Activated CD4-positive, alpha-beta T cell treated with anti-CD3 and anti-CD28 coated beads, Interleukin-2, amount 10 ng/mL, durations not matched to agents 7 days and 5 days (primary cell): ENCODE measurements at places on chromosomes 3 and 15. TPM values are rescaled to one million over a fixed set of nuclear protein-coding genes. Genes with fewer than 3 reads are reported as not detected.

The GATA2 gene
- total RNA-seq, result not detected

The SLC6A1 gene
- not detected for total RNA-seq

The LMAN1L gene
- 0.92 TPM for total RNA-seq

The CYP19A1 gene
- not detected for total RNA-seq

The LRTM1 gene
- not detected for total RNA-seq

The MANF gene
- total RNA-seq, result 107 TPM

The COX5A gene
- total RNA-seq, result 239 TPM

DNA sequence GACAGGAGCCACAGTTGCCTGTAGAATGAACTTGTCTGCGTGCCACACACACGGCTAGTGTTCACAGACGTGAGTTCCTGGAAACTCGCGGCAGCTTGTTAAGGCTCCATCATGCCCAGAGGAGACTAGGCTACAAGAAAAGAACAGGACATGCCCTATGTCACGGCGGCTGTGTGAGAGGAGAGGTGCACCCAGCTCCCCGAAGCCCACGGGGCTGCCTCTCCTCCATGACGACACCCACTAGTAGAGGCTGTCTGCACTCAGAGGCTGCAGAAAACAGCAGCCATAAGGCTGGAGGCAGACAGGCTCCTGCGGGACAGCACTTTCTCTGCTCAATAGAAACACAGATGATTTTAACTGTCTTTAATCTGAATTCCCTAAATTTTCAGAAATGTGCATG, 19.0 kb upstream of the OCA2 start:
- DNase-seq, result no peak

- no peak for DNase-seq
These were observed 272.6 kb downstream of the EPHA3 start for GRCh38 chr3:89380016-89380415.

DNA sequence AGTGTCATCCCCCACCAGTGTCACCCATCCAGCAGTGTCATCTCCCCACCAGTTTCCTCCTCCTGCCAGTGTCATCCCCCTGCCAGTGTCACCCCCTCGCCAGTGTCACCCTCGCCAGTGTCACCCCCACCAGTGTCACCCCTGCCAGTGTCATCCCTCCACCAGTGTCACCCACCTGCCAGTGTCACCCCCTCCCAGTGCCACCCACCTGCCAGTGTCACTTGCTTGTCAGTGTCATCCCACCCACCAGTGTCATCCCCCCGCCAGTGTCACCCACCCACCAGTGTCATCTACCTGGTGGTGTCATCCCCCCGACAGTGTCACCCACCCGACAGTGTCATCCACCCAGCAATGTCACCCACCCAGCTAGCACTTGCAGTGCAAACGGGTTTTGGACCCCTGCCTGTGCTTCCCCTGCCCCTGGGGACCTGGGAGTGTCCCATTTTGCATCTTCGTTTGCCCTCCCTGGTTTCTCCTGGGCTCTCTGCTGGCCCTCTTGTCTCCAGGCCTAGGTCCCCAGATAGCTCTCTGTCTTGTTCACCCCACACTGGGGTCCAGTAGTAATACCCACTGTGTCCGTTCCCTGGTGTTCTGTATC, 99.8 kb upstream of the PRR20G start:
- DNase-seq, result no peak

DNA sequence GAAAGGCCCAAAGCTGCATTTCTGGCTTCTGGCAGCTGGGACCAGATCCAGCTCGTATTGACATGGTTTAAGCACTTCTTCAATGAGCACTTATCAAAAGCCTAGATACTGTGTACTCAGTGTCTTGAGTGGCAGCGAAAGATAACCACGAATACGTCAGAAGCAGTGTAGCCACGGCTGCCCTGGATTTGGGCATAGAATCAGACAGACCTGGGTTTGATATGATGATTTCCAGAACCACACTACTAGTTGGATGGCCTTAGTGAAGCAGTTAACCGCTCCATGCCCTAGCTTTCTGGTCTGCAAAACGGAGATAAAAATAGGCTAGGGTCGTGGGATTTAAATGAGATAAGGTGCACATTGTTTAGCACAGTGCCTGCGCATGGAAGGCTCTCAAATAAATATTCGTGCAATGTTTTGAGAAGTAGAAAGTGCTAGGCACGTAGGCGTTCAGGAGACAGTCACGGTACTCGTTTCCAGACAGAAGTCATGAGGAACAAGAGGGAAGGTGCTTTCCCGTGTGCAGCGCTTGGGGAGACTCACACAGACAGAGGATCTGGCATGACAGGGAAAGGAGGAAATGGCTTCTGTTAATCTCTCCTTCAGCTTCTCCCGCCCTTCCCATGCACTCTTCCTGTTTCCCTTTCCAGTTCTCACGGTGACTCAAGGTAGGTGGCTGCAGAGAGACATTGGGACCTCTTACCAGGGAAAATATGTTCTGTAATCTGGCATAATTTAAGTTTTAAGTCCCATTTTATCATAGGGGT, 70.3 kb downstream of the CCNL1 start:
- DNase-seq, result peak; percentile 16

GRCh38 chr3:14479591-14479990, 60.6 kb downstream of the GRIP2 start:
- no peak for DNase-seq

- no peak for DNase-seq
These were observed 44.8 kb downstream of the CCDC12 start for GRCh38 chr3:46931631-46932331.

DNA sequence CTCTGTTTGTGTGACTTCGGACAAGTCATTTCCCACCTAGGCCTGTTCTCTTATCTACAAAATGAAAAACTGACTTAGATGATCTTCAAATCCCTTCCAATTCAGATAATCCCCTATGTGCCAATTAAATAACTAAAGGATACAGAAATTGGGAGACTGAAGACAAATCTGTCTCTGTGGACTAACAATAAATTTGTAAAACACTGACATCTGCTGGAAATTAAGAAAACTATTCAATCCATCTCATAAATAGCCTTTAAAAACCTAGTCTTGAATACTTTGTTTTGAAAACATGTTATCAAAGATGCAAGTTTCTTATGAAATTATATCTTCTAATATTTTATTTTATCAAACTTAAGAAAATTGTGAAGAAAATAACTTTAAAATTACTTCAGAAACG, 38.3 kb downstream of the MTHFS start:
- no peak for DNase-seq

- no peak for DNase-seq
These were observed 20.5 kb downstream of the CD47 start for GRCh38 chr3:108070356-108070755.

DNA sequence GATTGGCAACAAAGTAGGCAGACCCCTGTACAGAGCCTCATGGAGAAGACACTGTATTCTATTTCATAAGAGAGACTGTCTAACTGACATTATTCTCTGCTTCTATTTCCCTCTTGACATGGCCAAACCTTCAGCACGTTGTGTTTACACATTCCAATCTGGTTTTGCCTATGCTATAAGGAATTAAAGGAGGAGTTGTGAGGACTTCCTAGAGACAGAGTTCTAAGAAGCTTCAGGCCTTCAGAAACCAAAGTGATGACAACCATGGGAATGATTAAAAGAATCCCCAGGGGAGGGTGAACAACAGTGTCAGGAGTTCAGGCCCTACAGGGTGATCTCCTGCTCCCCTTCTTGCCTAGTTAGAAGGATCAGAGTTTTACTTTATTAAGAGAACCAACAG, 44.9 kb upstream of the CAPN7 start:
- no peak for DNase-seq

- DNase-seq, result no peak
These were observed 3.9 kb upstream of the SAMD7 start for GRCh38 chr3:169907476-169907875.

- DNase-seq, result no peak
These were observed 127.2 kb downstream of the GHSR start for GRCh38 chr3:172321035-172321434.
